ENCODE measurements at places on chromosomes 16 and 17.

DNA sequence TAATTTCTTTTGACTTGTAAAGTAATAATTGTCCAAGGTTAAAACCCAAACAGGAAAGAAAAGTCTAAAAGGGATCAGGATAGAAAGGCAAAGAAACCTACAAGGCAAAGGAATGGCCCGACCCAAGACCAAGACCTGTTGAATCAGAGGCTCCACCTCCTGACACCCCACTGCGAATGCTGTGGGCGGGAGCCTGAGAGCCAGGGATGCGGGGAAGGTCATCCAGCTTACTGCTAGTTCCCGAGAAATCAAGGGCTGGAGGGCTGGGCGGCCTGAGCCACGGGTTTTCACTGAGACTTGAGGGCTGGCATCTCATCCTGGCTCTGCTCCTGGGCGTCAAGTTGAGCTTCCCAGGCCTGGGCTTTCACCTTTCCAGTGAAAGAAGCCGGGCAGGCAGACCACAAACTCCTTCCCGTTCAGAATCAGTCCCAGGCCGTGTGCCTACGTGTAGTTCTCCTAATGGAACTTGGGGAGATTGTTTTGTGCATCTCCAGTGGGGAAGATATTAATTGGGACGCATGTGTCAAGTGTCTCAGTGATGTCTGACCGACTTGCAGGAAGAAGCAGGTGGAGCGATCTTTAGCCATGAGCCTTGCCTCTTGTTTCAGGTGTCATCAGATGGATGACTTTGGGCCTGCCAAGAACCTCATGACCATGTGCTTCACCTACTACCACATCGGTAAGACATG lies 36.9 kb downstream of the CIBAR2 start:
- DNase-seq = no peak

DNA sequence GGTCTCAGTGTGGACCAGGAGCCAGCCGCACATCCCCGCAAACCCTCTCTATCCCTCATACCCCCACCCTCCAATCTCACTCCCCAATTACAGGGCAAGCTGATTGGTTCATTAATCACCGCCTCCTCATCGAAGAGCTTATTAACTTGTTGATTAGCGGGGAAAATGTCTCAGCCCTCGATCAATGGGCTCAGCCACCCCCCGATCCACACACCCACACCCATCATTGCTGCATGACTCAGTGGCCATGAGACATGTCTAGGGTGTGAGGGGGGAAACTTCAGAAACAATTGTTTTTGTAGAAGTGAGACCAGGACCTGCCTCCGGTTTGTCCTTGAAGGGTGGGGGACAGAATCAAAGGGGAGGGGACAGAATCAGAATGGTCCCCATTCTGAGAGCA lies 2.5 kb upstream of the PYY start:
- no peak for DNase-seq

DNA sequence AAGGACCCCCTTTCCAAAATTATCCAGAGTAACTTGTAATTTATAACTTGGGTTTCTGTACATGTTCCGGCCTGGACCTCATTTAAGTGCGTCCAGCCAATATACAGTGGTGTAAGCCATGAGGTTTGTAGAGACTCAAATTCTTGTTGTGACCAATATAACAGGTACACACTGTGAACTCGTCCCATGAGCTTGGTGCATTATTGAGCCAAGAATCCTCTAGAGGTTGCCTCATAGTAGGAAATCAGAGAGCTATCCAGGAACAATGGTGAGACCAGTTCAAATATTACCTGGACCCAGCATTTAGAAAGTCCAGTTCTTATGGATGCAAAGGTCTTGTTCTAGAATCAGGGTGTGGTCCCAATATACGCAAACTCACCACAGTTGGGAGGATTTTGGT lies 138.2 kb downstream of the NPIPB5 start:
- DNase-seq = no peak

DNA sequence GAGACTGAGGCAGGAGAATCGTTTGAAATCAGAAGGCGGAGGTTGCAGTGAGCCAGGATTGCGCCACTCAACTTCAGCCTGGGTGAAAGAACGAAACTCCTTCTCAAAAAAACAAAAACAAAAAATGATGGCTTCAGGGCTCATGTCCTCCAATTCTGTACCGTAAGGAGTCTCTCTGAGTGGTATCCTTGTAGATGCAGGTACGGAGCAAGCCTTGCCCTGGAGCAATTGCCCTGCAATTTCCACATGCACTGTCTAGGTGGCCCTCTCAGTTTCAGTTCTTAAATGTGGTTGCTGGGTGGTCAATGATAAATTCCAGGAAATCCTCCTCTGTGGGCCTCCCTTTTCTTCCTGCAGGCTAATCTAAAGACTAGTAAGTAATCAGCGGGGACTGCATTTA lies 10.6 kb downstream of the TMEM238L start:
- no peak for DNase-seq

GRCh38 chr17:49551221-49552069 lies 24.2 kb upstream of the NXPH3 start:
- peak; percentile 55 for DNase-seq

GRCh38 chr17:21119247-21119918 lies 7.4 kb upstream of the DHRS7B start:
- peak; percentile 86 for DNase-seq

- DNase-seq = no peak
Measured at GRCh38 chr16:58655215-58655596, 25.6 kb upstream of the CNOT1 start.

GRCh38 chr17:63489291-63489690 lies 12.4 kb downstream of the ACE start:
- DNase-seq = no peak

DNA sequence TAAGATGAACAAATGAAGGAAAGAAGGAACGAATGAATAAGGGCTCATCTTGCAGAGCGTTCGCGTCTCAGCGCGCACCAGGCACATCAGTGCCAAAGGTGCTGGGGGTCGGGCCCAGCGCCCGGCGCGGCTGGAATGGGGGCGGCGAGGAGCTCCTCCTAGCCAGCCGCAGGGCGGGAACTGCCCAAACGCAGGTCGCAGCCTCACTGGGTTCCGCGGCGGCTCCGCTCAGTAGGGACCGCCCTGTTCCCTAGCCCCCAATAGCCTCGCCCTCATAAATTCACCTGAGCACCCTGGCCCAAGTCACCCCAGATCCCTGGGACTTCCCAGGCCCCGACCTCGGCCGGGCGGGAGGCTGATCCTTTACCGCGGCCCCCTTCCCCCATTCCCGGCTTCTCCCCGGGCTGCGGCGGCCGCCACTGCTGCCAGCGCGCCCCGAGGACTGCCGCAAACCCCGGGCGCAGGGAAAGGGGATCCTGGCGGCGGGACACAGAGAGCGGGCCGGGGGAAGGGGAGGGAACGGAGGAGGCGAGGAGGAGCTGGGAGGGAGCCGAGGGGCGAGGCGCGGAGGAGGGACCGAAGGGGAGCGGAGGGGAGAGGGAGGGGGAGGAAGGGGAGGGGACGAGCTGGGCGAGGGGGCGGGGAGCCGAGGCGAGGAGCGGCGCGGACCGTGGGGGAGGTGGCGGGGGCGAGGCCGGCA lies 377 bp upstream of the CRHR1 start:
- no peak for DNase-seq
